ENCODE measurements at places on chromosomes 5 and 9.
A peak's percentile ranks its signal among the peaks of the same experiment; 100 is the strongest.

DNA sequence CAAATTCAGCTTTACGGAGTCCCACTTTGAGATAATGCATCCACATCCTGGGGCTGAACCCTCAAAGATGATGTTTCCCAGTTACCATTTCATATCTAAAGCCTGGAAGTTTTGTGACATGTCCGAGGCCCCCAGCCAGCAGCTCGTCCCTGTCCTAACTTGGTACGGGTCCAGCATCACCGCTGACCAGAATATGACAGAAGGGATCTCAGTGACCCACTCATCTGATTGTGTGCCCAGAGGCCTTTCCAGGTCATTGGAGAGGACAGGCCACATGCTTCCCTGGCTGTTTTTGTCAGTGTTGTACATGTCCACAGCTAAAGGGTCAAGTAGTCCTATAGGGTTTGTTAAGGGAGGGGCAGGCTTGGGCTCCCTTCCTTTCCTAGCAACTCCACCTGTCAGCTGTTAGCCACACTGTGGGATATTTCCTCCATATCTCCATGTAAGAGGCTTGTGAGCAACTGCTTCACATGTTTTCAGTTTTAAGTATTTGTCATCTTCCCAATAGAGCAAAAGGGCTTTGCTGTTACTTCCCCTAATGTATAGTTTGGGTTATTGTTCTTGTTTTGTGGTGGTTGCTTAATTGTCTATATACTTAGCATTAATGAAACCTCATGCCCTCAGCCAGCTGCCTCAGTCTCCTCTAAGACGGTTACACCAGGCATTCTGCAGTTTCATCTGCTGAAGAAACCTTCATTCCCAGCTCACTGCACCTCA lies 33.4 kb downstream of the SECISBP2 start:
- no peak for DNase-seq

DNA sequence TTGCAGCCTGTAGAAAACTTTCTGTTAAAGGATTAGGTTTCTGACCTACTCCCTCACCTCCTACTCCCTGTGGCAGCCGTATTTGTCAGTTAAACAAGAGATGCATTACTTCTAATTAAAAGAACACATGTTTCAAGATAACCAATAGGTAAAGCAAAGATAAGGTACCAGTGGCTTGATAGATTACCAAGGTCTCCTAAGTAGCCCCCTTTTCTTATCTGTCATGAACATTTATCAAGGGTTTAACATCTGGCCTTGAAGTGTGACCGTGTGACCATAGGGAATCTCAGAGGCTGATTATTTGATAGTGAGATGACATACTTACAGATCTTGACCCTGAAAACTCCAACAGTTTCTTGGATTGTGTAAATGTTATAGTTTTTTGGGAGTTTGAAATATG lies 764.0 kb upstream of the EDIL3 start:
- DNase-seq = no peak

DNA sequence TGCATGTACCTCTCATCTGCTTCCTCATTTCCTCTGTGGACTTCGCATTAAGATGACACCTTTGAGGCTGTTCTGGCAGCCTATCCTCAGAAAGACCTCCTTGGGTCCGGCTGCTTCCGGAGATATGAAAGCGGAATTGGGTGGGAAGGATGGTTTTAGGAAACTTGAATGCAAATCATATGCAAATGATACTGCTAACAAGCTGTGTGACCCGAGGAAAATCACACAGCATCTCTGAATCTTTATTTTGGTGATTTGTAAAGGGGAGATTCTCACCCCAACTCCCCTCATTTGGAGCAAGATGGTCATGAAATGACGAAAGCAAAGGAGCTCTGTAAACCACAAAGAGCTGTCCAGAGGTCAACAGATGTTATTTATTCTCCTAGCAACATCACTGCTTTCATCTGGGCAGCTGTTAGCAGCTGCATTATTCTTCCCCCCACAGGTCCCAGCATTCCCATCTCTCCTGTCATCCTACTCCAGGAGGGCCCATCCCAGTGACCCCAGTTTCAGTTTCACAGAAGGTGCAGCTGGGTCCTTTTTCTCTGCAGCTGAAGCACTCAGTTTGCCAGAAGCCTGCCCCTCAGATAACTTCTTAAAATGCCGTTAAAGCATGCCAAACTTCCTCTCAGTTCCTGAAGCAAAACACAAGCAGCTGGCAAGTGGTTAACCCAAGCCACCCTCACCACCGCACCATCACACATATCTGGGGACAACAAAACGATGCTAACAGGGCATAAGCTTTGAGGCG lies 269.5 kb downstream of the SEC61B start:
- DNase-seq = no peak

- peak; percentile 76 for DNase-seq
Measured at GRCh38 chr9:91949392-91949945, 559 bp downstream of the ROR2 start.

- DNase-seq = no peak
Measured at GRCh38 chr5:176594554-176594953, 15.4 kb downstream of the GPRIN1 start.

DNA sequence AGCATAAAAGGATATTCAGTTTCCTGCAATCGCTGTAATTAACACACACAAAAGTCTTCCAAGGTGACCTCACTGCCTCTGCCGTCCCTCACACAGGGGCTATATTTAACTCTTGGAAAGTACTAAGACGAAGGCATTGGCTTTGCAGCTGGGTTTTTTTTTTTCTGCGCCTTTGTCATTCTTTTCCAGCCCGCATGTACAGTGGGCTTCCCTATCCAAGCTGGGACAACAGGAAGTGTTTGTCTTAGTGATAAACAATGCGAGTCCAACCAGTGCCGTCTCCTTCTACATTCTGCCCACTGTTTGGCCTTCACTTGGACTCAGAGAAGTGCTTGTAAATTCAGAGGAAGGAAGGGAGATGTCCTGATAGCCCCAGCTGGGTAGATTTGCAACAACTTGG lies 17.6 kb downstream of the AFAP1L1 start:
- no peak for DNase-seq

- DNase-seq = no peak
Measured at GRCh38 chr5:141354900-141355469, at the start of gene PCDHGA4. Gene PCDHGA4 (plus strand): TSS chr5:141355021. CDS start chr5:141355108, 87 bp downstream.

DNA sequence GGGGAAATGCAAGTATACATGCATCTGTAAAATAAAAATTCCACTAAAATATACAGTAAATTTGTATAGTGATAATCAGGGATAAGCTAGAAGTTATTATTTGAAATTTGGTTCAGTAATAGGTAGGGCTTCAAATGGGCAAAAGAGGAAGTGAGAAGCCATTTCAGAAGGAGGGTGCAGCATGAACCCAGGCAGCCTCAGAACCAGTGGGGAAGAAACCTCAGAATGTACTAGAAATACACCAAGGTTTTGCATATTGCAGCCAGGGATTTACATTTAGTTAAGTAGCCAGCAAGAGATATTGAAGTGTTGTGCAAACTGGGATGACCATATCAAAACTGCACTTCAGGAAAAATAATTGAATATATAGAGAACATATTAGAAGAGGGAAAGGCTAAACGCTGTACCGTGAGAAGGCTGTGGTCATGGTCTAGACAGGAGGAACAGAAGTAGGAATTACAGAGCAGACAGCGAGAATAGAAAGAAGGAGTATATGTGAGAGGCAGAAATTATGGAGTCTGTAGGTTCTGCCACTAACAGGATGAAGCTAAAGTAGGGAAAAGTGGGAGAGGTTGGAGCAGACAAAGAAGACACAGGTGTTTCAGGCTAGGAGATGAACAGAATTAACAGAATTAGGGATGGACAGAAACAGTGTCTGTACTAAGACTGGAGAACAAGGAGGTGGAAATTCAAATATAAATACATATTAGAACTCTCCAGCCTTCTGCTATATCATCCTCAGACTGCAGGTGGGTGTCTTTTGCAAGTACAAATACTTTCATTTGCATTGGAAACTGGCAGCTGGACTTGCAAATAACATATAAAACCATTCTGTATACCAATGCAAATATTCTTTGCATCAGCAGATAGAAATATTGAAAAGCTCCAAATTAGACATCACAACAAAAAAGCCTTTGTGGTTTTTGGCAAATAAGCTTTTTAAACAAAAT lies 335.6 kb downstream of the ZNF608 start:
- no peak for DNase-seq

- DNase-seq = no peak
Measured at GRCh38 chr5:100434815-100435214, 100.4 kb upstream of the FAM174A start.

- DNase-seq = no peak
Measured at GRCh38 chr5:68303754-68304420, 88.3 kb downstream of the PIK3R1 start.

DNA sequence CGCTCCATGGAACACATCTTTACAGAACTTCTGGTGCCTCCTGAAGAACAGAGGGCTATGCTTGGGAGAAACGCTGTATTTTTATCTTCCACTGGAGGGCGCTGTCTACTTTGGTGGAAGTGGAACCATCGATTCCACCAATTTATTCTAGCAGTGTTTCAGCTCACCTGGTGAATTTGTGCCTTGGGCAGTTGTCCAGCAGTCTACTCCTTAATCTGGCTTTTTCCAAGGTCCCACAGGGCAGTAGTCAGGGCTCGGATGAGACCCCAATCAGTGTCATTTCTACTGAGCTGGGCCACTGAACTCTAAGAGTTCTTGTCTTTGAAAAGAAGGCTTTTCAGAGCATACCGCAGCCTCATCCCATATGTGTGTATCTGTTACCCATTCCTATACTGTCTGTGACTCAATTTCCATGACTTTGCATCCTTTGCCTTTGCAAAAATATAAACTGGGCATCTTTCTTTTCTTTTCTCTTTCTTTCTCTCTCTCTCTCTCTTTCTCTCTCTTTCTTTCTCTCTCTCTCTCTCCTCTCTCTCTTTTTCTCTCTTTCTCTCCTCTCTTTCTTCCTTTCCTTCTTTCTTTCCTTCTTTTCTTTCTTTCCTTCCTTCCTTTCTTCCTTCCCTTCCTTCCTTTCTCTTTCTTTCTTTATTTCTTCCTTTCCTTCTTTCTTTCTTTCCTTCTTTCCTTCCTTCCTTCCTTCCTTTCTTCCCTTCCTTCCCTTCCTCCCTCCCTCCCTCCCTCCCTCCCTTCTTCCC lies 138.4 kb upstream of the ZNF618 start:
- DNase-seq = peak; percentile 49

DNA sequence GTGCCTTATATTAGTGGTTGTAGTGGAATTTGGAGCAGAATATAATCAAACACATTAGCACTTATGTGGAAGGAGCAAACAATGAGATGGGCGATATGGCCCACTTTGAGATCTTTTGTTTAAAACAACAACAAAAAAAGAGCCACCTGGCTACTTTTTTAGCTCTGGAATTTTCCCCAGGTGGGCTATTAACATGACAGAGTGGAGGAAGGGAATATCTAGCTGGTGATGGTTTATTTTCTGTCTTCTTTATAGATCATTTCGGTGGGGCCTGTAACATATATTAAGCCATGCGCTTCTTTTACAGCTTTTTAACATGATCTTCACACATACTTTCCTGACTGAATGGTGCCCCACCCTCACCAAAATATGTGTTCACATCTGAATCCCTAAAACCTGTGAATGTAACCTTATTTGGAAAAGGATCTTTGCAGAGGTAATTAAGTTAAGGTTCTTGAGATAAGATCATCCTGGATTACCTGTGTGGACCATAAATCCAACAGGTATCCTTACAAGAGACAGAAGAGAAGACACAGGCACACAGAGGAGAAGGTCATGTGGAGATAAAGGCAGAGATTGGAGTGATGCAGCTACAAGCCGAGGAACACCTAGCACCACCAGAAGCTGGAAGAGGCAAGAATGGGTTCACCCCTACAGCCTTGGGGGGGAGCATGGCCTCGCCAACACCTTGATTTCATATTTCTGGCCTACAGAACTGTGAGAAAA lies 16.6 kb upstream of the ENTREP1 start:
- no peak for DNase-seq

- no peak for DNase-seq
Measured at GRCh38 chr5:17079562-17079961, 137.9 kb upstream of the BASP1 start.

- DNase-seq = peak; percentile 78
Measured at GRCh38 chr5:69492923-69493395, 369 bp downstream of the OCLN start.

DNA sequence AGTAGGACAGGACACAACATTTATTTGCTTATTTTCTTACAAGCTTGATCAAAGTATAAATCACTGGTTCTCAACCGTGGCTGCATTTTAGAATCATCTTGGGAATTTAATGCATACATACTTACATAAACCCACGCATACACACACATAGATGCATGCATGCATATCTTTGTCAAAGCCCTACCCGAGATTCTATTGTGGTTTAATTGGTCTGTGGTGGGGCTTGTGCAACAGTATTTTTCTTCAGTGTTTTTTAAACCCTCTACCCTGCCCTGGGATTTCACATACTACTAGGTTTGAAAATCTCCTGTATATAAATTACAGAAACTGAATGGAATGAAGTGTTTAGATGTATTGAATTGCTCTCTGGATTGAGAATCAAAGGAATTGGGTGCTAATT lies 1166.2 kb downstream of the MAT2B start:
- no peak for DNase-seq

DNA sequence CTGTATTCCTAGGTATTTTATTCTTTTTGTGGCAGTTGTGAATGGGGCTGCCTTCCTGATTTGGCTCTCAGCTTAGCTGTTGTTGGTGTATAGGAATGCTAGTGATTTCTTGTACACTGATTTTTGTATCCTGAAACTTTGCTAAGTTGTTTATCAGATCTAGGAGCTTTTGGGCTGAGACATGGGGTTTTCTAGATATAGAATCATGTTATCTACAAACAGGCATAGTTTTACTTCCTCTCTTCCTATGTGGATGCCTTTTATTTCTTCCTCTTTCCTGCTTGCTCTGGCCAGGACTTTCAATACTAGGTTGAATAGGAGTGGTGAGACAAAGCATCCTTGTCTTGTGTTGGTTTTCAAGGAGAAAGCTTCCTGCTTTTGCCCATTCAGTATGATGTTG lies 129.9 kb downstream of the DMXL1 start:
- no peak for DNase-seq

DNA sequence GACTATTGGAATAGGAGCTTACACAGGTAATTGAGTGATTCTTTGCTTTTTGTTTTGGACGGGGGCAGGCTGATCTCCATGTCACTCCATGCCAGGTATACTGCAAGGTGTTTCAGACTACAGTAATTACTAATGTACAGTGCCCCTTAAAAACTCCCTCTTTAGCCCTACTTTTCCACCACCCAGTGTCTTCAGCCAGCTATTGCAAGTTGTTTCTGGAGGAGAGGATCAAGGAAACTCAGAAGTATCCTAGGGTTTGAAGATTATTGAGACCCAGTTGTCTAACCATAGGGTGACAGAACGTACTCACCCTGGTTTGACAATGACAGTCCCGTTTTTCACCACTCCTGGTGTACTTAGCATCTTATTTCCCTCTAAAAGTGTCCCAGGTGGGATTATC lies 13.4 kb downstream of the CFAP95 start:
- peak; percentile 25 for DNase-seq

DNA sequence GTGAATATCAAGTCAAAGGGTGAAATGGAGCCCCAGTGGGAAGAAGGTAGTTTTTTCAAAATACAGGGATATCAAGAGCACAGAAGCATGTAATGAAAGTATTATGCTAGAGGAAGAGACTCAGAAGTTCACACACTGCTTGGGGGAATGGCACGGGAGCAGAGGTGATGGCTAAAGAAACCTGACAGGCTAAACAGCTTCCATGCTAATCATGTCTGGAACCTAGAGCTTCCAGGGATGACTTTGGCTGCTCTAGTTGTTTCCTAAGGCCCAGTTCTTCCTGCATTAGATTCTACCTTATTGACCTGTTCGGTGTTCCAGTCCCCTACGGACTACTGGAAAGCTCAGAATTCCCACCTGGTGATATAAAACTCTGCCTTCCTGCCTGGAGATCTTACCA lies 34.3 kb downstream of the TRIM32 start:
- no peak for DNase-seq

All from H7 (cell line).